ENCODE measurements at places on chromosomes 12 and 14.

DNA sequence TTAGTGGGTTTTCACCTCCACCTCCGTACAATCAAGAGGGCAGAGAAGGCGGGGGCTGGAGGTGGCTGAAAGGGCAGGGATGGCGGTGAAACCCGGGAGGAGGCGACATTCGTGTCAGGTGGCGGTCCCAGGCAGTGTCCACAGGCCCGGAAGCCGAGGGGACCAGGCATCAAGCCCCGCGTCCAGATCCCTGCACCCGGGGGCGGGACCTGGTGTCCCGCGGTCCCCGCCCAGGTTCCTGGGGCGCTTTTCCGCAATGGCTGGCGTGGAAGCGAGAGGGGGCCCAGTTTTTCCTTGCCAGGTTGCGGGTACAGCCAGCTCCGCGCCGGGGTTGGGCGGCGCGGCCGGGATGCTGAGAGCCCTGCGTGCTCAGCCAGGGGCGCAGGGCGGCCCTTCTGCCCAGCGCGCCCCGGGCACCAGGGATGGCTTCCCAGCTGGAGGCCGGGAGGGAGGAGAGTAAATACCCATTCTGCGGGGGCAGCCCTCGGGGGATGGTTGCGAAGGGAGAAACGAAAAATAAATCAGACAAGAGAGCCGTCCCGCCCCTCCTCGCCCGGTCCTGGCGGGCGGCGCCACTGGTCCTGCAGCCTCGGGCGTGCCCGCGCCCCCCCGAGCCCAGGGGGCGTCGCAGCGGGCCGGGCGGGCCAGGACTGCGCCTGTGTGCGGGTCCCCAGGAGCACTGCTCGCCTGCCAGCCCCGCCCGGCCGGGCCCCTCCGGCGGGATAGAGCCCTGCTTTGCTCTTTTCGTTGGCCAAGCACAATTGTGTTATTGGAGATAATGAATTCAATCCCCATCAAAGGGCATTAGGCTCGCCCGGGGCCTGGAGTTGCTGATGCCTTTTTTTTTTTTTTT is 11.5 kb downstream of the FOXA1 start:
- no peak for DNase-seq

DNA sequence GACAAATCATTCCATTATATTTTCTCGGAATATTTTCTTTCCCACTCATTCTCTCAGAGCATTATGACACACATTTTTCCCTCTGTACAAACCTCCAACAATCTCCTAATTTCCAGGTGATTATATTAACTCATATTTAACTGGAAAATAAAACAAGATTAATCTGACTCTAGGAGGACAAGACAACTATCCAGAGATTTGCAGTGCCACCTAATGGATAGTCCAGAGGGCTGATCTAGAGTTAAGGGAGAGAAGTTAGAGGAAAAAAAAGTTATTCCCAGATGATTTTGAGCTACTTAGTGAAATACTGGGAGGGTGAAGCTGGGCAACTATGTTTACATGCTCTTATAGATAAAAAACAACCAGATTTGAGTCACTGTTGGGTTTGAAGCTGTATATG is 161.7 kb downstream of the ALX1 start:
- DNase-seq = no peak

DNA sequence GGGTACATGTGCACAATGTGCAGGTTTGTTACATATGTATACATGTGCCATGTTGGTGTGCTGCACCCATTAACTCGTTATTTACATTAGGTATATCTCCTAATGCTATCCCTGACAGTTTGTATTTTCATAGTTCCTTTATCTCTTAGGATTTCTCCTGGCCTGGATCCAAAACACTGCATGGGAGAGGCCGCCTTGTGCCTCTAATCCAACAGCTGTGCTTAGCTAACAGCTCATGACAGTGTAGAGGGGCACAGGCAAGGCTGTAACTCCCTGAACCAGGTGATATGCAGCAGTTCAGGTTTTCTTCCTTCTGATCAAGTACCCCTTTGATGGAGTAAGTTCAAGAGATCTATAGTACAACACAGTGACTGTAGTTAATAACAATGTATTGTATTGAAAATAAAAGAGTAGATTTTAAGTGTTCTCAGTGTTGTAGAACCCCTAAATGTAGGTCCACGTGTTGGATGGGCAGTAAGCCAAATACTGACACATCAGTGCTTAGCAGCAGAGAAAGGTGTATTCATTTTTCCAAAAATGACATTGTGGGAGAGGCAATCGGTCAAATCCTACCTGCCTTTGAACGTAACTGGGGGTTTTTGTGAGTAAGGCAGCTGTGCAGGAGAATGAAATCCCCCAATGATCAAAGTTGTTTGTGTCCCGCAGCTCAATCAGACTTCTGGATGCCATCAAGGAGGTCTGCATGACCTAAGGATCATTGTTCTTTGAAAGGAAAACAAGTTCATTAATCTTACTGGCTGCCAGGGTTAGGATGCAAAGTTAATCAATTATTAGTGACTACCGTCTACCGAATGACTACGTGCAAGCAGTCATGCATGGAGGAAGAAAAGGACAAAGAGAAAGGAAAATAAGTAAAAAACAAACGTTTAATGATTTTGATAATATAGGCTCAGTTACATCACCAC is 89.3 kb upstream of the FGD4 start:
- no peak for DNase-seq

- DNase-seq = no peak
Observed at GRCh38 chr12:71299541-71300376, 139.8 kb upstream of the LGR5 start.

- no peak for DNase-seq
Observed at GRCh38 chr12:49803693-49804450, 24.3 kb downstream of the NCKAP5L start.

- no peak for DNase-seq
Observed at GRCh38 chr14:102629808-102630350, 37.4 kb downstream of the RCOR1 start.
